ENCODE measurements at places on chromosomes 13 and 19. TPM values are rescaled to one million over a fixed set of nuclear protein-coding genes. Genes with fewer than 3 reads are reported as not detected.

The LRRC4B gene
- 5.7 TPM for total RNA-seq

The FFAR1 gene
- 0.04 TPM for total RNA-seq

The PSG6 gene
- total RNA-seq: 0.53 TPM

The ZNF442 gene
- total RNA-seq: 4.7 TPM

The ZFR2 gene
- total RNA-seq: under 0.01 TPM

The ZNF229 gene
- 6.4 TPM for total RNA-seq

The LAIR2 gene
- total RNA-seq: not detected

The ERICH4 gene
- total RNA-seq: not detected
